ENCODE measurements at places on chromosomes 11 and 22.

DNA sequence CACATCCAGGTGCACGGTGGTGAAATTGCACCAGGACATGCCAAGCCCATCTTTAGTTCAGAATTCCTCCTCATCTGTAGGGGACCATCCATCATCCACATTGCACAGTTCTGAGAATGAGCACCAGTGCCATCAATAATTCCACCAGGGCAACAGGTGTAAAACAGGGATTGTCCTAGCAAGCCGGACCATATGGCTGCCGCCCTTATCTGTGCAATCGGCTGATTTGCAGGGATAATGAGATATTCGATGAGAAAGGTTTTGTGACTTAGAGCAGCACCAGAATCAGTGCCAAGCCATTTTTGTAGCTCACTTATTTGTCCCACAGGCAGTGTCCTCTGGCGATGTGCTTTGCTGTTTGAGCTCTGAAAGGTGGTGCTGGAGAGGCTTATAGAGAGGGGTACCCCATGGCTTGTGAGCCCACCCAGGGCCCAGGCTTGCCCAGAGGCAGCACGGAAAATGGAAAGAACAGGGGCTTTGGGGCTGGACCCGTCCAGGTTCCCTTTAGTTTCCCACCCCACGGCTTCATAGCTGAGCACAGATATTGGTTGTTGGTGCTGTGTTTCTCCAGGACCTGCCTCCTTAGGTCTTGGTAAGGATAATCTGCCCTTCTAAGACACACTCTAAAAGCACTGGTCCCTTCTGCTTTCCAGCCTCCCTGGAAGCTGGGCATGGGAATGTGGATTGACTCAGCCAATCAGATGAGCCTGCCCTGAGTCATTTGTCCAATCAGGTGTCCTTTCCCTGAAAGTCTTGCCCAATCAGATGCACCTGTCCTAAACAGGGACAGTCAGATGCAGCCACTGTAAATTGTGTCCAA is 84.0 kb upstream of the SHANK2 start:
- DNase-seq, result no peak

DNA sequence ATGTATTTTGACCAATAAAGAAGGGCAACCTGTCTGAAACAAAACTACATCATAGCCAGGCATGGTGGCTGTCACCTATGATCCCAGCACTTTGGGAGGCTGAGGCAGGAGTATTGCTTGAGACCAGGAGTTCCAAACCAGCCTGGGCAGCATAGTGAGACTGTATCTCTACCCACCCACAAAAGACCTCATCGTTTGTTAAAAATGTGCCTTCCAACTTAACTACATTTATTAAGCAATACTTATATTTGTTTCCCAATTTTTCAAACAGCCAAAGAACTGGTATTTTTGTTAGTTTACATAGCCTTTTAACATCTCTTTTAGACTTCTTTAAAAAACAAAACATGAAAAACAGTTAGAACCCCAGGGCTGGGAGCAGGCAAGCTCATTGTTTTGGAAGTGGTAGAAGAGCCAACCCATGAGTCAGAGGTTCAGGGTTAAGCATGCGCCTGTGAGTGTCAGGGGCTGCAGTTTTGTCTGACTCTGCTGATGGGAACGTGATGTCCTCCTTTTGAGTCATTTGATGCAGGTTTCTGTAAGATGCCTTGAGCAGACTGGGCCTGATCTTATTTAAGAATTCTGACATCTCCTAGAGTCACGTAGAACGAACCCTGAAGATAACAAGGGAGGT is 53.9 kb upstream of the CRTAM start:
- DNase-seq, result no peak

DNA sequence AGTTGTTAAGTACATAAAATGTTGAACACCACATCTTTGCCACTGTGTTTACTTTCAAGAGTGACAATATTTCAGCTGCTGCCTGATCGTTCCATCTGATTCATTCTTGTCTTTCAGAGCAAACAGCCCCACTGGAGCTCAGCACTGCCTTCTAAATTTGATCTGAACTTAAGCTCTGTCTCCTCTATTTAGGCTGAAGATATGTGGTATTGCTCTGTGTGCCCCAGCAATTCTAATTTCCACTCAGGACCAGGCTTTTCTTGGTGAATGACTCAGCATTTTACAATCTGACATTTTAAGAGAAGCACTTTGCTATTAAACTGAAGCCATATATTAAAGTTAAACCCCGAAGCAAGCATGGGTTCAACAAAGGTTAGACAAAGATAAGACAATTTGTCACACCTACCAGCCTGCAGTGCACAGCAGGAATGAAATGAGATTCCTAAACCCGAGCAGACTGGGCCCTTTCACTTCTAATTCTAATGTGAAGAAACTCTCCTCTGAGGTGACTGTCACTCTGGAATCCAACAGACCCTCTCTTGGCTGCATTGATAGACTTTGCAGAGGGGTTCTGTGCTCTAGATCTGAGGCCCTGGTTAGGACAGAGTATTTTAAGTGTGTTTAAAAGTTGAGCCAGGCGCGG is 41.7 kb upstream of the PLET1 start:
- DNase-seq, result peak; percentile 59

- DNase-seq, result no peak
These were observed 6.8 kb downstream of the SLN start for GRCh38 chr11:107705027-107705426.

GRCh38 chr11:42043312-42043711 is 583.9 kb upstream of the LRRC4C start:
- DNase-seq, result no peak

- no peak for DNase-seq
These were observed 7.9 kb upstream of the SYT7 start for GRCh38 chr11:61588728-61589191.

GRCh38 chr11:63761931-63762653 is 6.5 kb downstream of the ZFTA start:
- DNase-seq, result no peak

DNA sequence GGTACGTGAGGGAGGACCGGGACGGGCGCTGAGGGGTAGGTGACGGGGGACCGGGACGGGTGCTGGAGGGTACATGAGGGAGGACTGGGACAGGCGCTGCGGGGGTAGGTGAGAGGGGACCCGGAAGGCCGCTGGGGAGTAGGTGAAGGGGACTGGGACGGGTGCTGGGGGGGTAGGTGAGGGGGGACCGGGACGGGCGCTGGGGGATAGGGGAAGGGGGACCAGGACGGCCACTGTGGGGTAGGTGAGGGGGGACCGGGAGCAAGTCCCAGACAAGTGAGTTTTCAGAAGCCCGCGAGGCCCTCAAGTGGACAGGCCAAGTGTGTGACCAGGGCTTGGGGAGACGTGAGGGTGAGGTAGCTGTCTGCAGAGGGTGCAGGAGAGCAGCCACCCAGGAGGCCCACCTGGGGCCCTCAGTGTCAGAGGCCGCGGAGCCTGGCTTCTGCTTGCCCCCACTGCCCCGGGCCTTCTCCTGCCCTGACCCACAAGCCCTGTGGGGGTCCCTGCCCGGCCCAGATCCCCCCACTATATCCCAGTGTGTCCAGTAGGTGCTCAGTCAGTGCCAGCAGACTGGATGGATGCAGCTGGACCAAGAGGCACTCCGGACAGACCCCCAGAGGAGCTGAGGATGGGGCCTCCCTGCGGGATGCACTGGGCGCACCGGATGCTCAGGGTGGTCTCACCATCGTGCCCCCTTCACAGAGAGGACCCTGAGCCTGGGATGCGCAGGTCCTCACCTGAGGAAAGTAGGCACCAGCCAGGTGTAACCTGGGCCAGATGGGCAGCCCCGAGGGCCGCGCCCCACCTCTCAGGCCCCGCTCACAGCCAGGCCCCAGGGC is 44.2 kb upstream of the TH start:
- no peak for DNase-seq

GRCh38 chr11:21174781-21175180 is 505.4 kb downstream of the NELL1 start:
- no peak for DNase-seq

- DNase-seq, result no peak
These were observed 29.4 kb downstream of the CCDC83 start for GRCh38 chr11:85884581-85885021.

GRCh38 chr22:34814260-34815025 is 251.5 kb upstream of the ISX start:
- DNase-seq, result peak; percentile 16

DNA sequence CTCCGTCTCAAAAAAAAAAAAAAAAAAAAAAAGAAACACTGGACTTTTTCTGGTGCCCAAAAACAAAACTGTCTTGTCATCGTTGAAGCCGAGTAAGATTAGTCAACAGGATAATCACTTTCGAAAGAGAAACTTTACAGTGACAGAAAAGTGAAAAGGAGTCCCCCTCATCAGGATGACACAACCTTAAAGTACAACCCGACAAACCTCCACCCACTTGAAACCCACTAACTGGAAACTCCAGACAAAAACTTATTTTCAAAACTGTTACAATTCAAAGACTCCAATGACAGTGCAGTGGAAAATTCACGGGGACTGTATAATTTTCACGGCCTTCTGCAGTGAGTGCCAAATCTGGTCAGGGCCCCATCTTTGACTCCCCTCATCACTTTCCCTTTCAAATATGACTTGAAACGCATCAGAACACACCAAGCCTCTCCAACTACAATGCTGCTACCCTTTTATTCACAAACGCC is 1.3 kb downstream of the DENND5A start:
- peak; percentile 75 for DNase-seq

DNA sequence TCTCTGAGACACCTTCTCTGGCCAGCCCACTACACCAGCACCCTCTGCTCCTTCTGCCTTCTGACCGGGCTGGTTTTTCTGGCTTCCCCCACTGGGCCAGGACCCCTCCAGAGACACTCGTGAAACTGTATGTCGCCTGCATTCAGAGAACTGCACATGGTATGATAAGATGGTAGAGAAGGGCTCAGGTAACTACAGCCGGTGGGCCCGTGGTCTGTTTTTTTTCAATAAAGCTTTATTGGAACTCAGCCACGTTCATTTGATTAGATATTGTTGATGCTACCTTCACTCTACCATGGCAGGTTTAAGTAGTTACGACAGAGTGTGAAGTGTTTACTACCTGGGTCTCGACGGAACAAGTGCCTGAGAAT is 514.0 kb downstream of the TBC1D22A start:
- DNase-seq, result no peak

GRCh38 chr11:2348986-2349385 is 28.1 kb upstream of the CD81 start:
- no peak for DNase-seq

DNA sequence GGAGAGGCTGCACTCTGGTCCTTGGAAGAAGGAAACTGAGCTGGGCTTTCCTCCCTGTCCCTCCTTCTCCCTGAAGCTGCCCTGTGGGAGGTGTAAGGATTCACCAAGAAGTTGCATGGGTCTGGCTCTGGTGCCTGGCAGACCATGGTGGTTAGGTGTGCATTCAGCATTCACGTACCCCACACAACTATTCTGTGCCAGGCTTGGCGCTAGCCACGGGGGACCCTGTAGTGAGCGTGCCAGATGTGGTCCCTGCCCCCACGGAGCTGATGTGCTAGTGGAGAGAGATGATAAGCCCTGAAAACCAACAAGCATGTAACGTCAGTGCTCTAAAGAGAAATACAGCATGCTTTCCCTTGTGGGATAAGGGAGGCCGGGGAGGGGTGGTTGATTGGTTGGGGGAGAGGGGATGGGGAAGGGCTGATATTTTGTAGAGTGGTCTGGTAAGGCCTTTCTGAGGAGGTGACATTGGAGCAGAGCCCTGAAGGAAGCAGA is 48.9 kb downstream of the CD82 start:
- no peak for DNase-seq

DNA sequence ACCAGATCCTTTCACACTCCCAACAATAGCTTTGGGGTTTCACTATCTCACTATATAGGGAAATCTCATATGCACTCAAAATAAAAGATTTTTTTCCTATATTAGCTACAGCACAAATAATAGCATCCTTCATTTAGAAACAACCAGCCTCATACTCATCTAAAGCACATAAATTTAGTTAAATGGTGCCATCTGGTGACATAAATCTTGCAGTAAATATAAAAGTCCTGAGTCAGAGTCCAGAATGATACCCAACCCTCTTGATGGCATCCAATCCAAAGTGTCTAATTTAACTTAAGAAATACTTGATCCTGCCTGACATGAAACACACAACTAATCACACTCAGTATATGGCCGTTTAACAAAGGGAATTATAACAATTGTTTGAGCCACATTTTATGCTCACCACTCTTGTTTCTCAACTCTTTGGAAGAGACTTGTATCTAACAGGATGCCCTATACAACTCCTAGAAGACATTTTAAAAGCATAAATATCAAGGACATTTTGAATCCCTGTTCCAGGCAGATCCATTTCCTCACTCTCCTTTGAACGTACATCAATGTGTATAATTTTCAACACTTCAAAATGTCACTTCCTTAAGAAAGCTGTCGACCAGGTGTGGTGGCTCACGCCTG is 36.2 kb downstream of the DLG2 start:
- DNase-seq, result peak; percentile 52

- DNase-seq, result no peak
These were observed 9.5 kb upstream of the LTO1 start for GRCh38 chr11:69684651-69685050.

- no peak for DNase-seq
These were observed 888.5 kb downstream of the NTM start for GRCh38 chr11:132258875-132259274.

DNA sequence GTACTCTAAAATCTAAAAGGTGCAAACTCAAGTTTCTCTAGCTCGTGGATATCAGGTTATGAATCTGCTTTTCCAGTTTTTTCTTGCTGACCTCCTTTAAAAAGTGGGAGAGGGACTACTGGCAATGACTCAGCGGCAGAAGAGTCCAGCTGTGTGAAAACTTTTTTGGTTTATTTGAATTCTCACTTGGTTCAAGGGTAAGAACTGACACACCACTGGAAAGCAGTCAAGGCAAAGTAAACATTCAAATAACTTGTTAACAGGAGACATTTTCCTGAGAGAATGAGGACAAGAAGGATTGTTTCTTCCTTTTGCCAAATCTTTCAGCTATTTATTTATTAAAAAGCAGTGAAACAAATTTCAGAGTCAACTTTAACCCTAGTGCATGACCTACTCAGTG is 36.1 kb downstream of the CDON start:
- DNase-seq, result no peak
